Forelimb muscle (tissue), 1 donor: ENCODE measurements at places on chromosomes 4 and X.

GRCh38 chr4:74044677-74045076 lies 6.2 kb upstream of the CXCL3 start:
- no peak for DNase-seq

DNA sequence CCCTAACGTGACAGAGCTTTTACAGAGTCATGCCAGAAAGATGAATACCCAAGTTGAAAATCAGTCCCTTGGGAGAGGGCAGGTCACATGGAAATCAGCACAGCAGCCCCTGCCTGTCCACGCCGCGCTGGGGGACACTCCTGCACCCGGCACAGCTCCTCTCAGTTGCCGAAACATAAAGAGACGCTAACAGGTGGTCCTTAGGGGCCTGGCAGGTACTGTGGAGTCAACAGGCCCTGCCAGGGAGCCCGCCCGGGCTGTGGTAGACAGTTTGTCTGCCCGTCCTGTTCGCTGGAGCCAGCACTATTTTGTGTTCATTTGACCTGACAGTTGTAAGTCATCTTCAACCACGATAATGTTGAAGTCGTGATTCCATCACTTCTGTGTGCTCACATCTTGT lies 30.5 kb downstream of the NELFA start:
- DNase-seq = no peak

- DNase-seq = no peak
Measured at GRCh38 chr4:121187206-121187605, 23.1 kb upstream of the TNIP3 start.

GRCh38 chrX:115549008-115549407 lies 12.0 kb upstream of the PLS3 start:
- no peak for DNase-seq

DNA sequence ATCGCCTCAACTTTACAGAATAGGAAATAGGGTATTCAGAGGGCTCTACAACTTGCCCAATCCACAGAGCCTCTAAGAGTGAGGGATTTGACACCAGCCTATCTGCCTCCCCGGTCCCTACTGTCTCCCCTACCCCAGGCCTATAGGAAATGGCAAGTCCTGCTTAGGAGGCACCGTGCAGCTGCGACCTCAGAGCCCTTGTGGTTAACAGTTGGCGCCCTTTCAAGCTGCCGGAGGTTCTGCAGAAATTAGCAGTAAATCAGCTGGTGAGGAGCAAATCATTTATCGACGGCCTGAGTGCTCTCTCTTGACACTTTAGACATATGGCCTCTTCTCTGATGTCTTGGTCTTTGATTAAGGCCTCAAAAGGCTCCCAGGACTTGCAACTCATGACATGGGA lies 96.9 kb downstream of the CLNK start:
- no peak for DNase-seq

DNA sequence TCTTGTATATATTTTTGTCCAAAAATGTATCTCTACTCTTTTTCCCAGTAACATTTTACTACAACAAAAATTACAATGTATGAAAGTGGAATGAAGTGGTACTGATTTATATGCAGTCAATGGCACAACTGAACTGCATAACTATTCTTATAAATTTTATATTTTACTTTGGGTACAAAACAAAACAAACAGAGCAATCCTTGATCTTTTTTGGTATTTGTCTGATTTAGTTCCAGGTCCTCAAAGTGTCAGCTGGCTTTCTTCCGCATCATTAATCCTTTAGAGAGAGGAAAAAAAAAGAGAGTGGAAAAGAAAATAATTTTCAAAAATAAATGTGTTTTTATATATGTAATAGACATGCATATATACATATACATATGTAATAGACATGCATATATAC lies 252.4 kb upstream of the SLIT2 start:
- no peak for DNase-seq

GRCh38 chr4:140136509-140136908 lies 17.5 kb downstream of the MAML3 start:
- no peak for DNase-seq

GRCh38 chr4:106746451-106746850 lies 289.7 kb downstream of the DKK2 start:
- no peak for DNase-seq

GRCh38 chr4:180521181-180521580 lies 1722.0 kb upstream of the TENM3 start:
- DNase-seq = no peak

DNA sequence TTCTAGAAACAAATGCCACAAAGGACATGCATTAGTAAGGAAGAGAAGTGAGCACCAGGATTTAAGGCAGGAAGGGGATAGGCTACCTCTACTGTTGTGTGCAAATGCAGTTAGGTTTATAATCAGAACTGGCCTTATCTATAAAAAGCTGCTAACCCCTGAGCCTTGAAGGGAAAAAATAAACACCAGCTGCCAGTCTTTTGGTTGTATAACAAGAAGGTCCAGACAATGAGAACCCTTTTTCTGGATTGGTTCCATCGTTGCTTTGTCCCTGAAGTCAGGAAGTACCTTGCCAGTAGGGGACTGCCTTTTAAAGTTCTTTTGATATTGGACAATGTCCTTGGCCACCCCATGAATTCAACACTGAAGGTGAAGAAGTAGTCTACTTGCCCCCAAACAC lies 126.7 kb upstream of the OTUD4 start:
- DNase-seq = no peak

GRCh38 chrX:106481341-106481740 lies 130.4 kb upstream of the RADX start:
- peak; percentile 14 for DNase-seq

DNA sequence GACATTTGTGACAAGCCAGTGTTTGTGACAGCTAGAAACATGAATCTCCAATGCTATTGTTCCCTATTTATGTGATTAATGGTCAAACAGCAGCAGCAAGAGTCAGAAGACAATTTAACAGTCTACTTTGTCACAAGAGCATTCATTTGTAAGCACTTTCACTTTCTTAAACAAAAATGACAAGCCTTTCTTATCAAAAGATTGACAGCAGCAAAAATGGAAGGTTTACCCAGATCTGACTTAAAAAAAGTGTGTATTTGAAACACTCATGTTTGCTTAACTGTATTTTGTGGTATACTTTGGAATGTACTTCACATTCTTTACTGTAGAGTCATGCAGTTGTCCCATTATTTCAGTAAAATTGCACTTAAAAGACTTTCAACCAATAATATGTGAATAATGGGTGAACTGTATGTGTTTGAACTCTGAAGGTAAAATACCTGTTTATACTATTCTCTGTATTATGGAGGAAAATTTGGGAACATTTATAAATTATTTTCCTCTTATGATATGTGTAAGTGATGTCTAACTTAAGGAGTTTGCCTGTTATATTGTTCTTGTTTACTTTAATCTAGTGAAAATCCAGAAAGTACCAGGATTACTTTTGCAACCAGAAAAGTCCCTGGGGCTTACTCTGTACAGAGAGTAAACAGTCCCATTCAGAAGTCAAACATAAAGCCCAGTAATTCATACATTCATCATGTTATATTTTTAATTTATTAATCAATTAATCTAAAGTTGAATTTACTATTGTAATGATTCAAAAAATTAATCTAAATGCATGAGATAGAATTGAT lies 314.9 kb upstream of the TRAM1L1 start:
- DNase-seq = no peak

- DNase-seq = no peak
Measured at GRCh38 chr4:177492022-177492421, 49.8 kb upstream of the AGA start.

GRCh38 chr4:96228463-96228862 lies 388.6 kb downstream of the PDHA2 start:
- DNase-seq = no peak

DNA sequence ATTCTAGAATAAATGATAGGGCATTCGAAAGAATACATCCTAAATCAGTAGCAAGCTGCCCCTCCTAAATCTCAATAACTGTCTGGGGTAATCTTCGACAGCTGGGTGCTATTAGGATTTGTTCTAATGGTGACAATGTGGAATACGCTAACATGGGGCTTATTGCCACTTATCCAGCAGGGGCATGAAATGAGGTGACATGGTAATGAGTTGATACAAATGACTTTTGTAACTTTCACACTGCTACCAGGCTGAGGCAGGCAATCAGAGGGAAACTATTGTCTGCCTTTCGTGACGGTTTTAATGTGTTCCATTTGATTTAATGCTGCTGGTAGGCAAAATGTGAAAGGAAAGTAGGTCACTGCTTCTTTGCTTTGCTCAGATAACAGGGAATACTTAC lies 1047.4 kb upstream of the PABPC4L start:
- DNase-seq = no peak

DNA sequence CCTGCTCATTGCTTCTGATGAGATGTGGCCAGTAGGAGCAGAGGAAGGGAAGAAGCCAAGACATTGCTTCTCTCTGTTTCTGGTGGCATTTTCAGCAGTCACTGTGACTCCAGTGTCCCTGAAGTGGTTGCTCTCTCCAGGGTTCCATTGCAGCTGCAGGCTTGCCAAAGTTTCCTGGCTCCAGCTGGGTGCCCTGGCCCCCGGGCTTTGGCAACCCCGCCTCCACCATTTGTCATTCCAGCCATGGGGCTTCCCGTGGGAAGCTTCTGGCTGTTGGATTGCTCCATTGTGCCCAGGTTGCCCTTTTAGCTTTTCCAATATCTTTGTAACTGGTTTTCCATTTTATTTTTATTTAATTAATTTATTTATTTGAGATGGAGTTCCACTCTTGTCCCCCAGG lies 12.7 kb downstream of the FGFBP1 start:
- DNase-seq = no peak

GRCh38 chrX:13691841-13692371 lies 3.0 kb downstream of the RAB9A start:
- DNase-seq = no peak

DNA sequence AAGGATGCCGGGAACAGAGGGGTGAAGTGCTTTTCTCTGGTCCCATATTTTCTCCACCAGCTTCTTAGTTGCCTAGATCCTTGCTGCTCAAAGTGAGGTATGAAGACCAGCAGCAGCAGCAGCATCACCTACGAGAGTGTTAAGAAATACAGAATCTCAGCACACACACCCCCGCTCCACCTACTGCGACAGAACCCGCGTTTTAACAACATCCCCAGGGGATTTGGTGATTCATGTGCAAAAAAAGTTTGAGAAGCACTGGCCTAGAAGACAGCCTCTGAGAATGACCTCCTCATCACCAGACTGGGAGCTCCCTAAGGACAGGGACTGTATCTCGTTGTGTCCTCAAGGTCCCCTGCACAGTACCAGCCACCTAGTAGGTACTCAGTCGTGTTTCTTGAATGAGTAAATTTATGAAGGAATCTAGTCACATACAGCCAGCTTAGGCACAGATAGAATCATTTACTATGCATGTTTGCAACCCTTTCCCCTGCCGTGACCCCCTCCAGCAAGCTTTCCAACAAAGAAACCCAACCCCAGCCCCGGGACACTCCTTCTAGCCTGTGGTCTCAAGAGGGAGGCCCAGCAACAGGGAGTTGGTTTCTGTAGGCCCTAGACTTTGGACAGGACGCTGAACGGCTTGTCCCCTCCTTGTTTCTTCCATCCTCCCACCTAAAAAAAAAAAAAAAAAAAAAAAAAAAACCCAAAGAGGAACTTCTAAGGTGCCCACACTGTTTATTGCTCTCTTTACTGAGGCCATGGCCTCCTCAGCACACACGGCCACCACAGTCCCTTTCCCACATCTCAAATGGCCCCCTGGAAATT lies 21.5 kb downstream of the RTL5 start:
- no peak for DNase-seq

GRCh38 chr4:11397819-11398610 lies 30.7 kb downstream of the HS3ST1 start:
- DNase-seq = no peak

- no peak for DNase-seq
Measured at GRCh38 chrX:71227370-71228062, 4.5 kb downstream of the GJB1 start.

DNA sequence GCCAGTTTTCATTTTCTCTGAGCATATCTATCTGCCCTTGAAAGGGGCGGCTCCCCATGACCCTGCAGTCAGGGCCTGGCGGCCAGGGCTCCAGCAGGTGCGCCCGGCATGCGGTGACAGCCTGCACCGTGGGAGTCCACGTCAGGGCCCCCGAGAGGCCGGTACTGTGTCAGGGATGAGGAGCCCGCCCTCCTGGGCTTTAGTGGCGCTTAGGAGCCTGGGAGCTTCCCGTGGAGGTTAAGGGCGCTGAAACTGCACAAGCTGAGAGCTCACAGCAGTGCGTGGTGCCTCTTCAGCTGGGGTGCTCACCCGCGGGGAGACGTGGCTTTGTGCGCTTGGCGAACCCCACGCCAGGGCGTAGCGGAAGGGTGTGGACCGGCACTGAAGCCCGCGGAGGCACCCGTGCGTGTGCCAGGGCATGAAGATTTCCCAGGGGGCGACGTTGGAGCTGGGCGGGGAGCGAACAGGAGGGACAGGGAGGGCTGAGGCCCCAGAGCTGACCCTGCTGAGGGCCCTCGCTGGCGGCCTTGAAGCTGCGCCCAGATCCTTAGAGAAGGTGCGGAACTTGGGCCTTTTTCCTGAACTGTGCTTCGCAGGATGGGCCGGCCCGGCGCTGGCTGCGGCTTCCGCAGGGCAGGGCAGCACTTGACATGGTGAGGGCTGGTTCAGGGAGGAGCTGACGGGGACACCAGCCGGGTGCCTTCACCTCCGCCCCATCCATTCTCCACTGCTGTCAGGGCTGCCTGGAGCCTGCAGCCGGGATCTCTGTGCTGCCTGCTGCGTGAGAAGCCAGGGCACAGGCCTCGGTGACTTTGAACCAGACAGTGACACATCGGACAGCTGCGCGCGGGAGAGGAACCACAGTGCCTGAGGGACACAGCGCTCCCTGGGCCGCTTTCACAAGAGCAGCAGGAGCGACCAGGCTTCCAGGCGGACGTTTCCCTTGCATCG lies 32.9 kb downstream of the HTT-AS start:
- DNase-seq = no peak

DNA sequence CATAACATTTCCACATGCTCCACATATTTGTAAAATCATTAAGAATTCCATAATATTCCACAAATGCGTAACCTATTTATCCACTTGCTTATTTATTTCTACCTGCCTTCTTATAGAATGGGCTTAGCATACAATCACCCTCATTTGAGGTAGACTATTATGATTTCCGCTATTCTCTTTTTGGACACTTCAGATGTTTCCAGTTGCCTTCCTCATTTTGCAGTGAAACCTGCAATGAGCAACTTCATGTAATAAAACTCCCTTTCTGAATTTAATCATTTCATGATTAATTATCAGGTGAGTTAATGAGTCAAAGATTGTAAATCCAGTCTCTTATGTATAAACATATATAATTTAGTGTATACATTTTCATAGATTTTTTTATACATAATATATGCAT lies 58.0 kb downstream of the PPP3CA start:
- DNase-seq = no peak
